Epithelial cell of prostate (primary cell): ENCODE measurements at places on chromosomes 1 and 21.

DNA sequence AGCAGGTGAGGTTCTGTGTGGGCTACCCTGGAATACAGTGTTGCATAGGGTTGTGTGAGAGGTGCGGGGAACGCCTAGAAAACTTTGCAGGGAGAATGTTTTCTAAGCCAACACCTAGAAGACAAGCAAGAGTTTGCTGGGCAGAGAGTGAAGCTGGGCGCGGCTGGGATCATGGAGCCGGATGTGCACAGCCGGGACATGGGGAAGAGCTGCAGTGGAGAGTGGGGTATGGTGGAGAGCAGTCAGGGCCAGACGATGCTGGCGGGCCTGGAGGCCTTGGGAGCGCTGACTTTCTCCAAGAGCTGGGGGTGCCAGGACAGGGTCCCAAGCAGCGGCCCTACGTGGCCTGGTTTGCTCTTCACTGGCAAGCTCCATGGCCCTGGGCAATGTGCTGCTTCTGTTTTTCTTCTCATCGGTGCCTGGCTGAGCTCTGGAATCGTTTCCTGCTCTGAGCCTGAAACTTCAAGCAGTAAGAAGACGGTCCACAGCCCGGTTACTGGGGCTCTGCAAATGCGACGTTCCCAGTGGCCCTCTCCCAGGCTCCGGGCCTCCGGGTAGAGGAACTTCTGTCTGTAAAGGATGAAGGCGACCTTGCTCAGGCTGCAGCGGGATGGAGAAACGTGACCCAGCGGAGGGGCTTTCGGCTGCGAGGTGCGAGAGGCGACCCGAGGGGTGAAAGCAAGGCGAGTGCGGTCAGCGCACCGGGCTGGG is 51.9 kb upstream of the CD34 start:
- DNase-seq, result no peak

DNA sequence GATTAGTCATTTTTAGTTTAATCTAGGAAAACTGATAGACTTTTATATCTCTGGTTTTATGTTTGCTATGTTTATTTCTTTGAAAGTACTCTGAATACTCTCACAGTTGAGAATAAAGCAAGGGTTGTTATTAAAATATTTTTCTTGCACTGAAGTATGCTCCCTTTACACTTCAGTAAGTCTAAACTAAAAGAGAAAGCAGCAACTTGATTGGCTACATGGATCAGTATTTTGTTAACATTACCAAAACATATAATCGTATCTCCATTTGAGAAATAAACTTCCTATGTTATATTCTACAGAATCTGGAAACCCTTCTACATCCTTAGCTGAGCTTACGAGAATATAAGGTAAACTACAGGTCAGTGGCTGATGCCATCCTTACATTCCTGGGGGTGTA is 149.5 kb upstream of the HP1BP3 start:
- DNase-seq, result no peak

DNA sequence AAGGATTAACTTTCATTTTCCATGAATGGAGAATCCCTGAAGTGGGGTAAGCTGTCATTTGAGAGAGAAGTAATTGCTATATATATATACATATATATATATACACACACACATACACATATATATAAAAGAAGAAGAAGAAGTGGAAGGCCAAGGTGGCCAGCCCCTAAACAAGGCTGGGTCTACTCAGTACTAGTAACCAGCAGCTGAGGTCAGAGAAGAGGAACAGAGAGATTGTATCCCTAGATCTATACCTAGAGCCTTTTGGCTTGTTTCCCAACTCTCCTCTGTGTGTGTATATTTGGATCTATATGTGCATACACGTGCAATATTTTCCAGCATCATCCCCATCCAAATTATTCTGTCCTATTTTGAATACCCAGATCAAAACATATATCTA is 5.2 kb downstream of the TNFSF4 start:
- DNase-seq, result no peak

DNA sequence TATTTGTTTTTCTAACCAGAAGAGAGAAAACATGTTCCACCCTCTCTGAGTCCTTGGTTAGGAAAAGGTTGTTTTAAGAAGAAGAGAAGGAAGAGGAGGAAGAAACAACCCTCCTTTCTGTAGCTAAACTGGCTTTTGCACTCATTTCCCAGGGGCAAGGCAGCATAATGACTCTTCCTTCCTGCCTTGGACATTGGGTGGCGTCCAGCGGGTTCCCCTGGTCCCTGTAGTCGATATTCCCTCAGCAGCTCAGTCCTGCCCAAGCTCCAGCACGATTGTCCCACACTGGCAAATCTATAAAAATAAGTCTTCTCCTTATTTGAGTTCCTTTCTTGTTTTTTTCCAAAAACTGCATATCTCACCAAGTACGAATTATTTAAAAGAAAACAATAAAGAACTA is 81.2 kb downstream of the TEX35 start:
- no peak for DNase-seq

GRCh38 chr1:56773341-56774066 is 45.7 kb downstream of the FYB2 start:
- DNase-seq, result peak; percentile 16

DNA sequence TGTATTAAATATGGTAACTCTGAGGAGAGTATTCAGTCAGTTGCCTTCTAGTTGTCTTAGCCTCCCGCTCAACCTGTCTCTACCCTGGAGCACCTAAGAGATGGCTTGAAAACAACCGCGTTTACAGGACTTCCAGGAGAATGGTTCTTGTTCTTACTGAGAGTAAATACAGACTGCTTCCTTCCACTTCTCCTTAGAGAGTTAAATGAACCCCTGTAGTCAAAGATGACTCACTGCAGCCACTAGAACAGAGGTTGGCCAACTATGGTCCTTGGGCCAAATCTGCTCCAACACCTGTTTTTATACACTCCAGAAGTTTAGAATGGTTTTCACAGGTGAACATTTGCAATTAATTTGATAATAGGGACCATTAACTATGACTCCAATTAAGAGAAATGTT is 60.1 kb upstream of the ASB17 start:
- DNase-seq, result no peak
